ENCODE measurements at places on chromosomes 4 and X.

- DNase-seq: no peak
Measured at GRCh38 chrX:136214551-136214950, 36.6 kb downstream of the MAP7D3 start.

- no peak for DNase-seq
Measured at GRCh38 chr4:88613417-88613875, 21.2 kb downstream of the HERC3 start.

- DNase-seq: no peak
Measured at GRCh38 chr4:131499141-131499873, 1649.8 kb upstream of the PCDH10 start.

DNA sequence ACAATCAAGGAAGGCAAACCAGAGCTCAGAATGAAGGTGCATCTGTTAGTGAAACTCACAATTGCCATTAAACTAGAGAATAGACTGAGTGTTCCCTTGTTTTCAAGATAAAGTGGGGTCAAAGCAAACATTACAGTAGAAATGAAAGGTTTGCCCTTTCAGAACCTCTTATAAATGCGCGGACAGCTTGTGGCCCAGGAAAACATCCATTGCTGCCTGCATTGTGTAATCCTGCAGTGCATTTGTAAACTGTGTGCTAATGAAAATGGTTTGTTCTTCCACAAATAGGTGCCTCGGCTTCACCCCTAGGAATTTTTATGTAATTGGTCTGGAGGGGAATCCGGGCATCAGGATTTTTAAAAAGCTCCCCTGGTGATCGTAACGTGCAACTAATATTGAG, 62.8 kb downstream of the SNX25 start:
- DNase-seq: no peak
